ENCODE measurements at places on chromosomes 6 and 20. TPM values are rescaled to one million over a fixed set of nuclear protein-coding genes. Genes with fewer than 3 reads are reported as not detected.

- DNase-seq: no peak
Observed at GRCh38 chr6:111592726-111593511, 12.8 kb downstream of the TRAF3IP2 start.

- DNase-seq: no peak
Observed at GRCh38 chr6:45000833-45001232, 327.3 kb upstream of the RUNX2 start.

DNA sequence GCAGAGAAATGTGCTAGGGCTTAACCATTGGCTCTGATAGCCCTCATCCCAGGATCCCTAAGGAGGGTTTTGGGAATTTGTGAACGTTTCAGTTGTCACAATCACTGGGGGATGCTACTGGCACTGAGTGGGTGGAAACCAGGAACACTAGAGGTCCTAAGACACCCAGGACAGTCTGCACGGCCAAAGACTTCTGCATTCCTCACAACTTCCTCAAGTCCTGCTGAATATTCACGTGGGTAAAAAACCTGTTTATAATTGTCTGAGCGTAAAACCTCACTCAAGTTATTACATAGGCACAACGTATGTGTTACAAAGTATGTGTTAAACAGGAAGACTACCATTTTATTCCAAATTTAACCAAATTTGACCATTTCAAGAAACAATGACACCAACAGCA, 52.4 kb downstream of the GMDS start:
- no peak for DNase-seq

- no peak for DNase-seq
Observed at GRCh38 chr20:755941-756340, 12.4 kb downstream of the SLC52A3 start.

DNA sequence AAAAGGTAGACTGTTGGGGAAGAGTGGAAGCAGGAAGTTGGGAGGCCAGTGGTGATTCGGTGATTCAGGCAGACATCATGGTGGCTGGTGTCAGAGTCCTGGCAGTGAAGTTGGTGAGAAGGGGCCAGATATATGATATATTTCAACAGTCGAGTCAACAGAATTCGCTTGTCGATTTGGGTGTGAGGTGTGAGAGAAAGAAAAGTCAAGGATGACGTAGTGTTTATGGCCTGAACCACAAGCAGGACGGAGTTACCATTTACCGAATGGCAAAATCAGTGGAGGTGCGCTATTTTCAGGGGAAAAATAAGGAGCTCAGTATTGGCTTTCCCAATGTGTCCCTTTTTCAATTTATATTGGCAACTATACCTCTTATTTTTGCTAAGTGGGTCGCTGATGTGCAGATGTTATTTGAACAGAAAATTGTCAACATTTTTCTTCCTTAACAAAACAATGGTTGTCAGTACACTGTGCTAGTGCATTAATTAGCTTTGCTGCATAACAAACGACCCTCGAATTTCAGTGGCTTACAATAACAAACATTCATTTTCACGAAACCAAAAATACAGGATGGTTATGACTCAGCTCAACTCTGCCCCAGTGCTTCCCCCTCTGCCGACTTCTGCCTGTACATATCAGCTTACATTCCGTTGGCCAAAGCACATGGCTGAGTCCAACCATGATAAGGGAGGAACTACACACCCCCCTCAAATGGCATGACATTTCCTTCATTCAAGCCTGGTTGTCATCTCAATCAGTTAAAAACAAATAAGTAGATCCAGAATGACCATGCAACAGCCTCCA, 255.0 kb upstream of the ZFP64 start:
- peak; percentile 56 for DNase-seq

LTB gene
- total RNA-seq: not detected

BANF2 gene
- total RNA-seq: not detected

SOX4 gene
- total RNA-seq: 4.5 TPM

NUS1 gene
- total RNA-seq: 15.8 TPM

All from HT1080 (cell line).